Motor neuron (in vitro differentiated cells): ENCODE measurements at places on chromosomes 5 and 9. TPM values are rescaled to one million over a fixed set of nuclear protein-coding genes. Genes with fewer than 3 reads are reported as not detected.

The JAKMIP2 gene
- 41.3 and 43.3 TPM in 2 replicates for total RNA-seq

DNA sequence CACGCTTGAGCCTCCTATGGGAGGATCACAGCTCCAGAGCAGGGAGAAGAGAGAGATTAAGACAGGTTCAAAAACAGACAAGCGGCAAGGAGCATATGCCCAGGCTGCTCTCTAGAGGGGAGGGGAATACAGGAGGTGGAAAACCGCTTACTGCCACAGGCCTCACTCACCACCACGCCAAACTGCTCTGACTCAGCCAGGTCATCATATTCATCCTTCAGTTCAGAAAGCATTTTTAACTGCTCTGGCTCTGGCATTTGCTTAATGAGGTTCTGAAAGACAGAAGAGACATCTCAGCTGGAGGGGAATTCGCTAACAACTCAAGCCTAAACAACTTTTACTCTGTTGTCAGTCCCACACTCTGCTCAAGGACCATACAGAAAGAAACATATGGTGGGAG, 40.1 kb downstream of the PCDHGC5 start:
- ATAC-seq: no peak

- no peak for ATAC-seq
Measured at GRCh38 chr5:106307265-106307664, 1363.5 kb downstream of the EFNA5 start.

- peak; percentile 47 for ATAC-seq
Measured at GRCh38 chr9:96327694-96328352, 25.8 kb upstream of the HSD17B3 start.

- no peak for ATAC-seq
Measured at GRCh38 chr9:127055745-127056402, 66.6 kb downstream of the ANGPTL2 start.

The BDP1 gene
- total RNA-seq: 16.5 and 21.8 TPM in 2 replicates

The LRRTM2 gene
- total RNA-seq: 8.0 and 8.7 TPM in 2 replicates

DNA sequence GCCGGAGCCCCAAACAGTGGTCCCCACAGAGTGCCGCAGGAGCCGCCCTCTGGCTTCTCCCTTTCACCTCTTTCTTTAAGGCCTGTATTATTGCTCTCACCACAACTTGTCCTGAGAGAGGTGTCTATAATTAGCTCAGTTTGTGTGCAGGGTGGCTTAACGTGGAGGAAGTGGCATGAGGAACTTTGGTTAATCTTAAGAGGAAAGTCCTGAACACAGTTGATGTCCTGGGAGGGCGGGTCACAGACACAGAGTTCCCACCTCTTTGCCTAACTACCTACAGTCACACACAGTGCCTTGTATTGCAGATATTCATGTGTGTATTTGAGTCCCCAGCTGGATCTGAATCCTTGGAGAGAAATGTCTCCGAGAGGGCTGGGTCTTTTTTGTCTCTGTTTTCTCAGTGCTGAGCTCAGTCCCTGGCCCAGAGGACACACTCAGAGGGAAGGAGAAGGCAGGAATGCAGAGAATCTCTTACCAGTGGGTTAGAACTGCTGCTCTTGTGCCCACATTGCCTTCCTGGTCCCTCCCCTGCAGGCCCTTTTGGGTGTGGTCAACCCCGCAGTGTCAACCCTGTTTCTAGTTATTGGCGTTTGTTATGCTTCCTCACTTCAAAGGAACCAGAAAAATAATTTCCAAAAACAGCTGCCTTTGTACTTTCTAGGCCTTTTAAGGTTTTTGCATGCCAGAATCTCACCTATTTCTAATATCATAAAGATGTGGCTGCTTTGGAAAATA, 392.5 kb downstream of the KDM4C start:
- ATAC-seq: peak; percentile 39

GRCh38 chr9:17635115-17635890, 56.4 kb downstream of the SH3GL2 start:
- ATAC-seq: no peak

- ATAC-seq: no peak
Measured at GRCh38 chr9:105858006-105858690, 163.8 kb downstream of the TMEM38B start.

The GPR150 gene
- not detected in 2 replicates for total RNA-seq

The PCDHGC3 gene
- total RNA-seq: 40.0 and 42.5 TPM in 2 replicates

- no peak for ATAC-seq
Measured at GRCh38 chr5:98989727-98990126, 60.9 kb upstream of the CHD1 start.

The DOCK8 gene
- 4.5 and 6.1 TPM in 2 replicates for total RNA-seq

GRCh38 chr5:77844373-77844622, 68.2 kb upstream of the TBCA start:
- no peak for ATAC-seq

GRCh38 chr9:125439434-125440272, 178.0 kb downstream of the GAPVD1 start:
- no peak for ATAC-seq
